ENCODE measurements at places on chromosomes 1 and 21.

DNA sequence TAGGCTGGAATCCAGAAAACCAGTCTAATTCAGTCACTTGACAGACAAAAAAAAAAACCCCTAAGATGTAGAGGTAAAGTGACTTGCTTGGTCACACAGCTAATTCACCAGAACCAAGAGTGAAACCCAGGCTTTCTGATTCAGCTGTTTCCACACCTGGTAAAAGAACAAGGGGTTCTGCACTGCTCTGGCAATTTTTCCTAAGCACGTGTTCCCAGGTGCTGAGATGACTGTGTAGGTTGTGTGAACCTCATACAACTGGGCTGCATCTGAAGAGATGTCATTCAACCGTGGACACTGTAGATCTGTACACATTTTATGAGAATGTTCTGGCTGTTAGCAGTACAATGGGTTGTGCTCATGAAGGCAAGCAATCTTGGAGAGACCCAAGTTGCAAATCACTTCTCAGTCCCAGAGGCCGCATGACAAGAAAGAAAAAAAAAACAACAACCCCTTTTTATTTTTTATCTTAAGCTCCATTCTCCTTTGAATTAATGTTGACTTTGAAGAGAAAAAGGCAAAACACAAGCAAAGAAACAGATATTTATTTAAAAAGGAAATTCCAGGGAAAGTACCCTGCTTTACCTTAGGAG, 95.4 kb downstream of the INTS7 start:
- no peak for ATAC-seq

DNA sequence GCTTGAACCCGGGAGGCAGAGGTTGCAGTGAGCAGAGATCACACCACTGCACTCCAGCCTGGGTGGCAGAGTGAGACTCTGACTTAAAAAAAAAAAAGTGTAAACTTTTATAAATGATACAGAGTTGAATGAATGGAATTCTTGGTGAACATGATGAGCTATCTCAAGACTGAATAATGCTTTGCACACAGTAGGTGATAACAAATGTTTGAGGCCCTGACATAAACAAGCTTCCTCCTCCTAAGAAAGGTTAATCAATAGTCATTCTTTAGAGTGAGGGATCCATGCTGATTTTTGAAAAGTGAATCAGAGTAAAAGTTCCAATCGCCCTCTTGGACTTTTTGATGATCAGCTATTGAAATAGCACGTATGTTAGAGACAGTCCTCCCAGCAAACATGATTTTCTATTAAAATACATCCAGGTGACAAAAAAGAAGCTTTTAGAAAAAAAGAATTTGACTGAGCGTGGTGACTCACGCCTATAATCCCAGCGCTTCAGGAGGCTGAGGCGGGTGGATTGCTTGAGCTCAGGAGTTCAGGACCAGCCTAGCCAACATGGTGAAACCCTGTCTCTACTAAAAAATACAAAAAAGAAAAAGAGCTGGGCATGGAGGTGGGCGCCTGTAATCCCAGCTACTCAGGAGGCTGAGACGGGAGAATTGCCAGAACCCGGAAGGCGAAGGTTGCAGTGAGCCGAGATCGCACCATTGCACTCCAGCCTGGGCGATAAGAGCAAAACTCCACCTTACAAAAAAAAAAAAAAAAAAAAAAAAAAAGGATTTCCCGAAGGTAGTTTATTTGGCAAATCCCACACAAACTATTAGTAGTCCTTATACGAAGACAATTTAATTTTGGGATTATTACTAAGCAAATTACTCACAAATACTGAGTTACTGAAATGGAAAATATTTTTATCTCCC, 181.8 kb downstream of the NFIA start:
- ATAC-seq = no peak

DNA sequence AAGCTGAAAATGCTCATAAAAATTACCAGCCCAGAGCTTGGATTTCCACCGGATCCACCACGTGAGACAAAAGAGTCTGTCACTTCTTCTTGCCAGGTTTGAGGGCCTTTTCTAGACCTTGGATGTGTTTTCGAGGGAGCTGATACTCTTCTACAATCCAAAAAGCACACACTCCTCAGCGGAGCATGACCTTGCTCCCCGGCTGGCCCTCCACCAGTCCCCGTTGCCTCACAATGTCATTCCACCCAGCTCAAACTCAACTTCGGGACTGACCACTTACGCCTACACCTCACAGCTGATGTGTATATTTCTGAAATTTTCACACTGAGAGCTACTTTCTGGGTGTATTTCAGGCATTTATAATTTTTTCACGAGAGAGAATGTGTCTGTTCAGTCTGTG, 20.6 kb downstream of the EIF2D start:
- no peak for ATAC-seq

- ATAC-seq = no peak
Observed at GRCh38 chr21:29953072-29953471, 13.3 kb upstream of the GRIK1 start.

DNA sequence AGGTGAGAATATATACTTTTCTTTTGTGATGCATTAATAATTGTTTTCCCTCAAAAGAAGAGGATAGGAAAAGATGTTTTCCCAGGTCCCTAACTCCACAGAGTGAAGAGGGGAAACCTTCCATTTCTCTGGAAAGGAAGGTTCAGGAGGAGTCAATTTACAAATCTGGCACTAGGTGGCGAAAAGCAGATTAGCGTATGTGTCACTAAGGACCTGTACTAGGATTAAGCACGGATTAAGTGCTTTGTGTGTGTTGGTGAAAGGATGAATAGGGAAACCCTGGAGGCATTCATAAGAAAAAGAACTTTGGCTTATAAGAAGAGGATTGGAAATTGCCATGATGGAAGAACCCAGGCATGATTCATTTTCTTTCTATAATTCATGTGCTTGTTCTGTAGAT, 410.1 kb upstream of the PLXNA2 start:
- ATAC-seq = no peak

- no peak for ATAC-seq
Observed at GRCh38 chr1:15836772-15837669, 10.5 kb upstream of the SPEN start.

DNA sequence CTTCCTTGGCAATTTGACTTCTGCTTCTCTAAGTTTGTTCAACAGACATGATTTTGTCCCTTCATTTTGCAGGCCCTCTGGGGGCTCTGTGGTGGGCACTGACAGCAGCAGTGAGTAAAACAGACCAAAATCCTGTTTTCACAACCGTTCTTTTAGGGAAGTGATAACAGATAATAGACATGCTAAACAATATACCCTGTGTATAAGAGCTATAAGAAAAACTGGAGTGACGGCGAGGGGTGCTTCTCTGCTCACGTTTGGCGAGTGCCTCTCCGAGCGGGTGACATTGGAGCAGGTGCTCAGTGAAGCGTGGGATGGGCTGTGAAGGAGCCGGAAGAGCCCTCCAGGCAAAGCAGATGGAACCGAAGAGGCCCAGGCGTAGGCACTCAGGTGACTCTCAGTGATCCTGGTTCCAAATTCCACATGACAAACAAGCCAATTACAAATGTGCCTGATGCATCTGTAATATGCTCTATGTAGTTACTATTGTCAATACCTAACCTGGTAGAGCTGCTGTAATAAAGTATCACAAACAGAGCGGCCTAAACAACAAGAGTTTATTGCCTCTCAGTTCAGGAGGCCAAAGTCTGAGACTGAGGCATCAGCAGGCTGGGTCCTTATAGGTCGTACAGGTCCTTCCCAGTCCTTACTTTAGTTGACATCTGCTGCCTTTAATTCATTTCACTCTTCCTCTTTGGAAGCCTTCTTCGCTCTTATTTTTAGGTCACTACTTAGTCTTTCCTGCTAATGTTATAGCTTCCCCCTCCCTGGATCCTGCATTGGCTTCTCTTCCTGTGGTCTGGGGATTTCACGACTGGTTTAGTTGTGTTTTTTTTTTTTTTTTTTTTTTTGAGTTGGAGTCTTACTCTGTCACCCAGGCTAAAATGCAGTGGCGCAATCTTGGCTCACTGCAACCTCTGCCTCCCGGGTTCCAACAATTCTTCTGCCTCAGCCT, 20.1 kb downstream of the OR2B11 start:
- ATAC-seq = no peak

- no peak for ATAC-seq
Observed at GRCh38 chr1:20721117-20722061, 3.6 kb upstream of the KIF17 start.

DNA sequence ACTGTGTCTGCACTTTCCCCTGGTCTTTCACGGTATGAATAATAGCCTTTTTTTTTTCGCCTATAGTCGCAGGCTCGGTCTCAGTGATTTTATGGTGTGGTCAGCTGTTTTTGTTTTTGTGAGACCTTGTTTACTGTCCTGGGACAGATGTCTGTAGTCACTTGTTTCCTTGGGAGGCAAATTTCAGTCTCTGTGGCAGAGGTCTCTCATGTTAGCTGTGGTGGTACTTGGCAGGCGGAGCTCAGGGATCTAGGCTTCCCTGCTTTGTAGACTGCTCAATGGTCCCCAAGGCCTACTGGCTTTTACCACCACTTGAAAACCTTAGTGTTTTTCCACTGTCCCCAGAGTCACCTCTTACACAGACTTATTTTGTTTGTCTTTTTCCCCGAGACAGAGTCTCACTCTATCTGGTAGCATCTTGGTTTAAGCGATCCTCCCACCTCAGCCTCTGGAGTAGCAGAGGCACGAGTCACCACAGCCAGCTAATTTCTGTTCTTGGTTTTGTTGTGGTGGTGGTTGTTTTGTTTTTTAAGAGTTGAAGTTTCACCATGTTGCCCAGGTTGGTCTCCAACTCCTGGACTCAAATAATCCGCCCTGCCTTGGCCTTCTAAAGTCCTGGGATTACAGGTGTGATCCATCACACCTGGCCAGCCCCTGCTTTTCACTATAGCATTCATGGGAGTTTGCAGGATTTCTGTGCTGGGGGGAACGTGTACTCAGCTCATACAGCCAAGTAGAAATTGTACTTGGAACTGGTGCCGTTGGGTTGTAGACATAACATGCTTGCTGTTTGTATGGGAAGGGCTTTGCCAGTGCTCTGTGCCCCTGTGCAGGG, 10.3 kb downstream of the RNU1-2 start:
- ATAC-seq = no peak

DNA sequence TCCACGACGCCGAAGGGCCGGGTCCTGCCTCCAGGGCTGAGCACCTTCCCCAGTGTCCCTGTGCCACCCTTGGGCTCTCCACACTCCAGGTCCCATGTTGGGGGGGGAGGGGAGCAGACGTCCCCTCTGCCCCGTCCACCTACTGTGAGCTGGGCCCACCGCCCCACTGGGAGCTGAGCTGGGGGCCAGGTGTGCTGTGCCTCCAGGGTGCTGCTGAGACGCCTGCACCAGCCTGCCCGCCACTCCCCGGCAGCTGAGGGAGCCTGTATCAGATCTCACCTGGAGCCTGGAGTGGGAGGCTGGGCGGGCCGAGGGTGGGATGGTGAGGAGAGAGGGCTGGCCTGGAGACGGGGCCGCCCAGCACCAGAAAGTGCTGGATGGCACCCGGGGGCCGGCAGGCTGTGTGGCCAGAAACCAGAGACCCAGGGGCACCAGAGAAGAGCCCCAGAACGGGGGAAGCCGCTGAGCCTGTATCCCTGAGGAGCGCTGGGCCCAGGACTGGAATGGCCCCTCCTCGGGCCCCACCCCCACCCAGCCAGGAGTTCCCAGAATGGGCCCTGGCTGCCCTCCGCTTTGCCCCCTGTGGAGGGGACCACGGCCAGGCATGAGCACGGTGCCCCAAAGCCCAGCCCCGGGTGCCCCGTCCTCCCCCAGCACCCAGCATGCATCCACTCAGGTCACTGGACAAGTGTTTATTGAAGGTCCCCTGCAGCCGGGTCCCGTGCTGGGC, 3.4 kb downstream of the TNFRSF18 start:
- no peak for ATAC-seq

DNA sequence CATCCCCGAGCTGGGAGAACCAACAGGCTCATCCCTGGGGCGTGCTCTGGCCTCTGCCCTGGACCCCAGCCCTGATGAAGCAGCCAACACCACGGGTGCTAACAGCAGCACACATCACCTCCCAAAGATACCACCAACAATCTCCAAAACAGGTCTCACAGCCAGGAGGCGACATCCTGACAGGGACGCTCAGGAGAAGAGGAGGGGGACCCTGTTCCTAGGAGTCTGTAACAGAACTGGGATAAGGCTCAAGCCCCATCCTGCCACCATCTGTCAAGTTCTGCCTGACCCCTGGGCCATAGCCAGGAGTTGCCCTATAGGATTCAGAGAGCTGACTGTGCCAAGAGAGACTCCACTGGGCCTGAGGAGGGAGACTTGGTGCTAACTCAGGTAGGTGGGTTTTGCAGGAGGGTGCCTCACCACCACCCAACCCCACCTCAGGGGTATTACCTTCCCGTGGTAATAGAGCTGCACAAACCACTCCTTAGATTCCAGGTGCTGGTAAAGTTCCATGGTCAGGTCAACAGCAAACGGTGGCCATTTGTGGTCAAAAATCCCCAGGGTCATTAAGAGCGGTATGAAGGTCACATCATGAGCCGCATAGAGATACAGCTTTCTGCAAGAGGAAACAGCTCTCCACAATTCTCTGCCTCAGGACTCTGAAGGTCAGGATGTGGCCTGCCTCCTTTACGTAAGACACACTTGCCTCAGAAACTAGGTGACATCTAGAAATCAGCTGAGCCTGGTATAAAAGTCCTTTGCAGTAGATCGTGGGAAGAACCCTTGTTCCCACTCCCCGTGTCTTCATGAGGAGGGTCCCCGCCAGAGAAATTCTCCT, 22.3 kb downstream of the ACP6 start:
- no peak for ATAC-seq

DNA sequence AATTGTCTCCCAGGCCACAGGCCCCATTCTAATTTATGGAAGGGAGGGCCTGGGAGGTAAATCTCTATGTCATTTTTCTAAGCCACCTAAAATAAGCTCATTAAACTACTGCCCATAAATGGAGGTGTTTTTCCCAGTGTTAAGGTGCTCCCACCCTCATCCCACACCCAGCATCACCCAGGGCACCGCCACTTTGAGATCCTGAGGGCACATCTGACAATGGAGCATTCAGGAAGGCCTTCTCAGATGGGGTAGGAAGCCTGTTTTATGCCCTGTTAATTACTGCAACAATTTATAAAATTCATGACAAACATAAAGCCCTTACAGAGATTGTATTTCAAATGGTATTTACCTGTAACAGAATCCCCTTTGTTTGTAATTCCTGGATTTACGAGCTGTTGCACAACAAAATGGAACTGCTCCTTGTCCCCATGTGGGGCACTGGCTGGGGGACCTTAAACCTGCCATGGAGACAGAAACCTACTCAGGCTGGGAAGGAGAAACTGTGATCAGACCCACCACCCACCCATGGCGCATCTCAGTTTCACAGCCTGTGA, 319.5 kb upstream of the USP24 start:
- no peak for ATAC-seq

DNA sequence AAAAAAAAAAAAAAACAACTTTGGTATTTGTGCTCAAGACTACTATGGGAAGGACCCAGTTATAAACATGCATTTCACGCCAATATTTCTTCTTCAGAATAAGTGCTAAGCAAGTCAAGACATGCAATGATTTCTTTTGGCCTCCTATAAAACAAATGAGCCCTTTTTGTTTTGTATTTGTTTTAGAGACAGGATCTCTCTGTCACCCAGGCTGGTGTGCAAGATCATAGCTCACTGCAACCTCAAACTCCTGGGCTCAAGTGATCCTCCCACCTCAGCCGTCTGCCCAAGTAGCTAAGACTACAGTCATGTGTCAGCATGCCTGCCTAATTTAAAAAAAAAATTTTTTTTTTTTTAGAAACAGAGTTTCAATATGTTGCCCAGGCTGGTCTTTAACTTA, 348.7 kb downstream of the PCP4 start:
- no peak for ATAC-seq

Measured in gastroesophageal sphincter (tissue), 4 donors.